ENCODE measurements at places on chromosomes 5 and 9.

- DNase-seq: no peak
Measured at GRCh38 chr5:149886060-149886459, 58.5 kb downstream of the PDE6A start.

GRCh38 chr5:143197260-143197656 lies 206.2 kb downstream of the NR3C1 start:
- no peak for DNase-seq

DNA sequence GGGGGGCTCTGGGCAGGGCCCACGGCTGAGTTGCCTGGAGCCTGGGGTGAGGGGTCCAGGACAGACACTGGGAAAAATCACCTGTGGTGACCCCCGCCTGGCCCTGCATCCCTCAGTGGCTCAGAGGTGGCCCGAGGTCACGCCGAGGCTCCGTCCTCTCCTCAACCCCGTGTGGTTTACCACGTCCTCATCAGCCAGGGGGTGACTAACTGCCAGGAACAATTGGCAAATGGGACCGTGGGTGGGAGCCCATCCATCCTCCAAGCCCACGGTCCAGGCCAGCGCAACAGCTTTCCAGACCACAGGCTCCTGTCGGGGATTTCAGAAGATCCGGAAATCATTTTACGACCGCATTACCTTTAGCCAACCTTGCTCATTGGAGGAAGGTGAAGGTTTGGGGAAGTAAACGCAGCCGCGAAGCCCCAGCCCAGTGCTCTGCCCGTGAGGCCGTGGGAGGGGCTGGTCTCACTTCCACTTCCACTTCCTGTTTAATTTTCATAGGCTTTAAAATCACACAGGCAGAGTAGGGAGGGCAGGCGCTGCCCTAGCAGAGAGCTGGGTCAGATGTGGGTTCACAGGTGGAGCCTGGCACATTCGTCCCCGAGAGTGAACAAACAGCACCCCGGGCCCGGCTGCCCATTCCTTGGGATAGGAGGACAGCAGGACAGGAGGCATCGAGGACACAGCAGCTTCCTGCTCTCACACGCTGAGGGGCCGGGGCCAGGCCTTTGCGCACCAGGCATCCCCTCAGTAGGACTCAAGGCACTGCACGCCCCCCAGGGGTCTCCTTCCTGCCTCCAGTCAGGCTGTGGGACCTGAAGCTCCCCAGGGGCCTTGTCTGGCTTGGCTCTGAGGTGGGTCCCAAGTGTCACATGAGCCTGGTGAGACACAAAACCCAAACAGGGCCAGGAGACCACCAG lies 19.8 kb upstream of the SLC9A3 start:
- DNase-seq: peak; percentile 22

GRCh38 chr9:112836394-112836793 lies 54.3 kb downstream of the SLC46A2 start:
- no peak for DNase-seq

DNA sequence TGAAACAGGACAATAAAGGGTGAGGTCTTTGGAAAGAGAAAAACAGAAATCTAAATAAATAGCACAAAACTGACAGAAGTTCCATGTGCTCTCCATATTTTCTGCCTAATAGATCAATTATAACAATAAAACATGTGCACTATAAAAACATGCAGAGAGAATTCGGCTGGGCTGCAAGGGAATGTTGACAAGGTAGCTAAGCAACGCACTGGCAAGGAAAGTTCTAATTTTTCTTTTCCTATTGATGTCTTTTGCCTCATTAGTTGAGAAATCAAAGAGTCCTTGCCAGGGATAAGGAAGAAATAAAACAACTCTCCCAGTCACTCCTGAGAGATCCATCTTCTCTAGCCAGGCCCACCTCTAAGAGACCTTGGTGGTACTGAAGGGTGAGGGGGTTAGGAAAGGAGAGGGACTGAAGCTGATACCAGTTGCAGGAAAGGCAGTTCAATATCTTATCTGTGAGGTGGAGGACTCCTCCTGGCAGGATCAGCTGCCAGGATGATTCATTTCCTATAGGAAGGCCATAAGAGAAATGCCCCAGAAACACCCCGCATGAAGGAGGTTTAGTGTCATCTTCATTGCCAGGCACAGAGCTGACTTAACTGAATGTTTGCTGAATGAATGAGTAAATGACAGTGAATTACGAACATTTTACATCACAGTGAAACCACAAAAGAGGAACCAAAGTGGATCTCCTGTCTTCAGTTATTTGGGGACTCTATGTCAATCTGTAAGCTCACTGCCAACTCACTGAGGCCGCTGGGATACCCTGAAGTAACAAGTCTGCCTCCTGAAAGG lies 63.7 kb upstream of the IFNK start:
- no peak for DNase-seq

DNA sequence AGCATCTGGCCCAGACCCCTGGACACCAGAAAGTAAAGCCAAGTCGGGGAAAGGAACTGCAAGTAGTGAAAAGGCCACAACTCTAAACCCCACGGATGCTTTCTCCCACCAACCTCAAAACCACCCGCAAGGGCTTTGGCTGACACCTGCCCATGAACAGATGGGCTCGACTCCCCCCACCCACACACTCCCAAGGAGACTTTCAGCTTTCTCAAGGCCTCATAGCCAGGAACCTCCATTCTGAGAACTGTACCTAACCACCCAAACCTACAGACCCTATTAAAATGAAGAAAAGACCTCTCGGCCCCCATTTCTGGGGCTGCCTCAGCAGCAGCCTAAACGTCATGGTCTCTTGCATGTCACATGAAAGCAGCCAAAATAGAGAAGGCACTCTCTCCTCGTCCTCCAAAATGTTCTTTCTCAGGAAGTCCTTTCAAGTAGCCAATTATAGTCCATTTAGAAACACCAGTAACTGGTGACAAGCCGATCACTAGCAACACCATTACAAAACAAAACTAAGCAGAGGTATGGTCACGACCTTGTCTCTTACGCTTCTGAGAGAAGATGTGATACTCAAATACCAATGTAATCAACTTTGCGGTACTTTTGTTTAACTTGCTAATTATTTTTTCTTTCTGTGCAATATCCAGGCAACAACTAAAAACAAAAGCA lies 2.9 kb downstream of the B4GALT1 start:
- DNase-seq: no peak

DNA sequence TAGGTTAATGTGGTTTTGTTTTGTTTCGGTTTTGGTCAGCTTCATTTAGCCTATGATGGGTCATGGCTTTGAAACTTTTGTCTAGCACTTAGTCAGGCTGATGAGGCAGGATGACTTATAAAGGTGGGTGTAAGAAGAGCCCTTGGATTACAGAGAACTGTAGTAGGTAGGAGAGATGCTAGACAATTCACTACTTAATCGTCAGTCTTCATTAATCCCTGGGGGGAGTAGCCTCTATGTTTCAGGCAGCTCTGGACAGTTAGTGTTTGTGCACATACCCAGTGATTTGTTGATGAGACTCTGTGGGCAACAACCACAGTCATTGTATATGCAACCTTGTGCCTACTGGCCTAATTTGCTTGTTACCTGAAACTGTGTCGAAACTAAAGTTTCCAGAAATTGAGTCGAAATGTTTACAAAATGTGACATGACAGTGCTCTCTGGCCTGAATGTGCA lies 113.3 kb downstream of the MTREX start:
- DNase-seq: no peak

DNA sequence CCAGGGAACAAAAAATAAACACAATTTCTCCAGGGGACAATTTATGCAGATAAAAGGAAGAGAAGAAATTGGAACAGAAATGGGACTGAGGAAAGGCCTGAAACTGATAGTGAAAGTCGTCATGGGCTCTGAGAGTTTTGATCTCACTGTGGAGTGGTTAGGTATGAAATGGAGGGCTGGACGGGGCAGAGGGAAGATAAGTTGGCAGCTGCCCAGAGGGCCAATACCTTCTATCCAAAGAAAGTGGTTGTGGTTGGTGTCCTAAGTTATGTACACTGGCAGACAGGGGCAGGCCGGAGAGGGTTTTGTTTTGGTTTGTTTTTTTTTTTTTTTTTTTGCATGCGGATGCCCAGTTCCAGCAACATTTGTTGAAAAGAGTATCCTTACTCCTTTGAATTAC lies 46.1 kb downstream of the ZNF618 start:
- DNase-seq: no peak

DNA sequence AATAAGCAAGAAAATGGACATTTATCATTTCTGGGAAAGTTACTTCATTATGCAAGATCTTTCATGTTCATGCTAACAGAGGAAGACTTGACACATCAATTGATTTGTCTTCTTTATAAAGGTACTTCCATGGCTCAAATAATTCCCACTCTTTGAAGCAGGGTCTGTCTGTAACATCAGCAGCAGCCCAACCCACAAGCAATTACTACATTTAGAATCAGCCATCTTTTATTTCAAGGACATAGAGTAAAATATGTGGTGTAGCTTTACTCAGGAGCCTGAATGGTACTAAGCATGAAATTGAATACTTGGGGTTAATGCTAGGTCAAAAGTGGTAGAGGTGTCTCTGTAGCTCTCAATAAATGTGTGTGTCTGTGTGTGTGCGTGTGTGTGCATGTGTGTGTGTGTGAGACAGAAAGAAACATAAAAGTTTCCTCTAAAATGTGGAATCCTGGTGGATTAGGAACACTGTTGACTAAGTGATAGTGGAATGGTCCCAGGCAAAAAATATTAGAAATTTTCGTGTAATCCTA lies 581.1 kb downstream of the CAAP1 start:
- DNase-seq: no peak

- no peak for DNase-seq
Measured at GRCh38 chr5:166909040-166909439, 1382.4 kb upstream of the WWC1 start.

DNA sequence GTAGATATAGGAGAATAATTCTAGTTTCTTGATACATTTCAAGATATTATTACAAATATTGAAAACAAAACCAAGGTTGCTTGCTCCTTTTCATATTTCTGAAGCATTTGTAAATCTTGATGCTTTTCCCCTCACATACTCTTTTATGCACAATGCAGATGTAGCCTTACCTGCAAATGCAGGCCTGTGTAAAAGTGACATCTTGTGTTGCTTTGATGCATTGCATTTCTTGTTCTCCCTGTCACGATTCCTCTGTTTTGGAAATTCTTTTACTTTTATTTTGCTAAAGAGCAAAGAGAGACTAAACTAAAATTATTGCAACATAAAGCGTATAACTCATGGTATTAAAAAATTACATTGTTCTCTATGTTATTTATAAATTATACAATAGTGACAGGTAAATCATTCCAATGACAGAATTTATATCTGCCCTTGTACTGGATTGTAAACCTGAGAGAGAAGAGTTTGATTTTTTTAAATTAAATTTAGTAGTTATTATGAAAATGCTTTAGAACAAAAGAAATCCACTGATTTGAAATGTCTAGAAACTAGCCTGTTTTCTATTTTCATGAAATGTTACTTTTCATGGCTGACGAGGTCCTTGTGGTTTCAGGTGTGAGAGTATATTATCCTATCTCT lies 970.0 kb downstream of the MAT2B start:
- DNase-seq: no peak

- DNase-seq: no peak
Measured at GRCh38 chr9:89025553-89025952, 34.3 kb downstream of the S1PR3 start.

GRCh38 chr9:33791117-33791516 lies 4.2 kb upstream of the PRSS3 start:
- DNase-seq: no peak

GRCh38 chr5:15789642-15790041 lies 289.7 kb downstream of the FBXL7 start:
- no peak for DNase-seq

DNA sequence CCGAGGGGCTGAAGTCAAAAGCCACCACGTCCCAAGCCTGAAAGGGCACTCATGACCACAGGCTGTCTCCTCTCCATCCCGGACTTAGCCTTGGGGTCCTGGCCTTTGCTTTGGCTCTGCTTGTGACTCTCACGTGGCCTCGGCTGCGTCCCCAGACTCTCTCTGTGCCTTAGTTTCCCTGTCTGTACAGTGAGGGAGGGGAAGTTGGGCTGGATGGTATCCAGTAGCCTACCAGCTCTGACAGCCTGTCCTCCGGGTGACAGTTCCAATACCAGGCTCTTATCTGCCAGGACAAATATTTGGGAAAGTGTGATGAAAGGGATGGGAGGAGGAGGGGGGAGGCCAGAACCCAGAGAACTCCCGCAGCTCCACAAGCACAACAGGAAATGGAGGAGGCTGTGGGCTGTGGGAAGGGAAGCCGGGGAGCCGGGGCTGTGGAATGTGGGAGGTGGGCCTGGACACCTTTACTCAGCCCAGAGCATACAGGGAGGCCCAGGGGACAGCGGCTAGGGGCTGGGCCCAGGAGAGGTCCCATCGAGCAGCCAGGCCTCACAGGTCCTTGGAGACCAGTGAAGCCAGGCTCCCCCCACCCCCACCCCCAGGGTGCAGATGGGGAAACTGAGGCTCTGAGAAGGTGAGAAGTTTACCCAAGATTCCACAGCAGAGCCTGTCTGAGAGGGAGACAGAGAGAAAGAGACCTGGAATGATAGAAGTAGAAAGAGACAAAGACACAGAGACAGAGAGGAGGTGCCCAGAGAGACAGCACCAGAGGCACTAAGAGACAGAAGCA lies 18.3 kb downstream of the PDGFRB start:
- no peak for DNase-seq

GRCh38 chr5:124232515-124232914 lies 513.9 kb downstream of the ZNF608 start:
- DNase-seq: no peak

DNA sequence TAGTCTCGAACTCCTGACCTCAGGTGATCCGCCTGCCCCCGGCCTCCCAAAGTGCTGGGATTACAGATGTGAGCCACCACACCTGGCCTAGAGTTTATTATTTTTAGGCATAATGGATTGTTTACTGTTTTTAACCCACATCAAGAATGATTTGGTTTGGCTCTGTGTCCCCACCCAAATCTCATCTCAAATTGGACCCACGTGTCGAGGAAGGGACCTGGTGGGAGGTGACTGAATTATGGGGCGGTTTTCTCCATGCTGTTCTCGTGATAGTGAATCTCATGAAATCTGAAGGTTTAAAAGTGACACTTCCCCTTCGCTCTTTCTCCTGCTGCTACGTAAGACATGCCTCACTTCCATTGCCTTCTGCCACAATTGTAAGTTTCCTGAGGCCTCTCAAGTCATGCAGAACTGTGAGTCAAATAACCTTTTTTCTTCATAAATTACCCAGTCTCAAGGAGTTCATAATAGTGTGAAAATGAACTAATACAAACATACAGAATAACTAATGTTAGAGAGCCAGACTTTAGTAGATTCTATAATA lies 88.2 kb downstream of the RICTOR start:
- DNase-seq: no peak

DNA sequence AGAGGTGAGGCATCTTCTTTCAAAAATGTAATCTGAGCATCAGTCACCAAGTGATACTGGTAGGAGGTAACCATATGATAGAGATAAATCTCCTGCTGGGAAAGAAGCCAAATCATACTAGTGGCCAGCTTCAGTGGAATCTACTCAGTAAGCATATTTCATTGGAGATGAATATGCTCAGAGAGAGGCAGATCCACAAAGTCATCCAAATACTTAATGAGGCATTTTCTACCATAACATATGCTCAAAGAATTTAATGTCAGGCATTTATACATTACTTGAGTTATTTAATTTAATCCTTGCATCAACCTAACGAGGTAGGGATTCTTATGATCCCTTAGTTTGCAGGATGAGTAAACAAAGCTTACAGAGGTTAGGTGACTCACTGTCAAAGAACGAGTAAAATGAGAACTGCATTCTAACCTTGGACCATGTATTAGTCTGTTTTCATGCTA lies 50.9 kb upstream of the DMRTA1 start:
- DNase-seq: no peak
